ENCODE measurements at places on chromosomes 1 and 21.

DNA sequence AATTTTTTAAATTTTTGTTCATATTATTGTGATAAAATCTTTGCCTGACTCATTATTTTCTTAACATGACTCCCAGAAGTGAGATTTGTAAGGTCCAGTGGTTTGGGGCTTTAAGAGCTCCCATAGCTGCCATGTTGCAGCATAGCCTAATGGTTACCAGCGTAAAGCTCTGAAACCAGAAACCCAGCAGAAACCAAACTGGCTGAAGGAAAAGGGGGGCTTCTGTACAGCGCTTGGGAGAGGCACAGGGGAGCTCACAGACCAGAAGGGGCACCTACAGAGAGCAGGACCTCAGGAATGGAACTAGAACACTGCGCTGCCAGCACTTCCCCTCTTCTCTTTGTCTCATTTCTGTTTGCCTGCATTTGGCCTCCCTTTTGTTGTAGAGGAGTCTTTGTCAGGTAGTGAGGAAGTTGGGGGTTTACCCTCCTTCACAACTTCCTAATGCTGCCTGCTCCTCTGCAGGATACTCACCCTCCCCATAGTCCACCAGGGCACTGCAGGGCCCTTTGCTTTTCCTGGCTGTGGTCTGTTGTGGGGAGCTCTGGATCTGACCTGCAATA is 2.6 kb upstream of the PYCR2 start:
- no peak for DNase-seq

DNA sequence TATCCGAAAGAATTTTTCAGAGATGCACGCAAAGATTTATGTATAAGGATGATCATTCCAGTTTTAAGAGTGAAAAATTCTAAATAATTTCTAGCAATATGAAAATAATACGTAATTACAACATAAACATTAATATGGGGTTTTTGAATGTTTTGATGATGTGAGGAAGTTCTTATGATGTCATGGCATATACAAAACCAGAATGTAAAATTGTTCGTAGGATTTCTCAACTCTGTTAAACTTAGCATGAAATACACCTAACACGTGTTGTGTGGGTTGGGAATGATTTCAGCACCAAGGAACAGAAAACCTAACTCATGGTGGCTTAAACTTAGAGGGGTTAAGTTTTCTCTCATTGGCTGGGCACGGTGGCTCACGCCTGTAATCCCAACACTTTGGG is 62.2 kb downstream of the MYOM3 start:
- DNase-seq: no peak

- no peak for DNase-seq
These were observed 2.5 kb upstream of the TNFRSF18 start for GRCh38 chr1:1208713-1209433.

GRCh38 chr1:210541680-210542358 is 213.1 kb downstream of the HHAT start:
- no peak for DNase-seq

GRCh38 chr1:25148673-25149300 is 83.5 kb downstream of the SYF2 start:
- DNase-seq: no peak
